ENCODE measurements at places on chromosomes 1 and 21. TPM values are rescaled to one million over a fixed set of nuclear protein-coding genes. Genes with fewer than 3 reads are reported as not detected.

VASH2 gene
- 0.04 TPM for polyA plus RNA-seq

C1QA gene
- polyA plus RNA-seq = not detected

C1orf210 gene
- polyA plus RNA-seq = 4.6 TPM

OR2T35 gene
- polyA plus RNA-seq = not detected

All from keratinocyte (primary cell).